GM13977 (cell line): ENCODE measurements at places on chromosomes 5 and 9.

DNA sequence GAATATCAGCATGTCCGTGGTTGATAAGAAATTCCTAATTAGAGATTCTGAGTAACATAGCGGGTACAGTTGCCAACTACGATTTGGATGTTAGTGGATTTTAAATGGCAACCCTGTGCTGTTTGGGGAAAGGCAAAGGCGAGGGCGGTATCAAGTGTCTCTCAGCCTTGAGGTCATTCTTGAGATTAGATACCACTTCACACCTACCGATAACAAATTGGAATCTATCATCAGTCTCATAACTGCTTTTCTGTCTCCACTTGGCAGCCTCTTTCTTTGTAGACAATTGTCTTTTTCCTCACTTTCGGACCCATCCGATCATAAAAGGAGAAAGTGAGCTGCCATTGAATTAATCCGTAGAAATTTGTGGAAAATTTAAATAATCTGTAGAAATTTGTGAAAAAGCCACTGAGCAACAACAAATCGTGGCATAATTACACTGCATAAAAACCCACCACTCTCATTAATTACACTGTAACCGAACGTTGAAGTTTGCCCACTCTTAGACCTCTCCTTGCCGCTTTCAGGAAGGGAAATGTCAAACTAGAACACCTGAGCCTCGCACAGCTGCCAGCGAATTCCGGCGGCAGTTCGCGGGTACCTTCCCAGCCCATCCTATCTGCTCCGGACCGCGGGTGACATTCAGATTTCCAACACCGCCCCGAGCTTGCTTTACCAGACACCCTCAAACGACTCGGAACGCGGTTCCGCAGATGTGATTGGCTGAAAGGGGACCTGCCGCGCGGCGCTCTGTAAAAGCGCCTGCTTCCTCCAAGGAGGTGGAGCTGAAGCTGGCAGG is 849 bp upstream of the RGMB start:
- DNase-seq, result peak; percentile 58

GRCh38 chr9:75142202-75142601 is 53.9 kb downstream of the OSTF1 start:
- DNase-seq, result no peak

DNA sequence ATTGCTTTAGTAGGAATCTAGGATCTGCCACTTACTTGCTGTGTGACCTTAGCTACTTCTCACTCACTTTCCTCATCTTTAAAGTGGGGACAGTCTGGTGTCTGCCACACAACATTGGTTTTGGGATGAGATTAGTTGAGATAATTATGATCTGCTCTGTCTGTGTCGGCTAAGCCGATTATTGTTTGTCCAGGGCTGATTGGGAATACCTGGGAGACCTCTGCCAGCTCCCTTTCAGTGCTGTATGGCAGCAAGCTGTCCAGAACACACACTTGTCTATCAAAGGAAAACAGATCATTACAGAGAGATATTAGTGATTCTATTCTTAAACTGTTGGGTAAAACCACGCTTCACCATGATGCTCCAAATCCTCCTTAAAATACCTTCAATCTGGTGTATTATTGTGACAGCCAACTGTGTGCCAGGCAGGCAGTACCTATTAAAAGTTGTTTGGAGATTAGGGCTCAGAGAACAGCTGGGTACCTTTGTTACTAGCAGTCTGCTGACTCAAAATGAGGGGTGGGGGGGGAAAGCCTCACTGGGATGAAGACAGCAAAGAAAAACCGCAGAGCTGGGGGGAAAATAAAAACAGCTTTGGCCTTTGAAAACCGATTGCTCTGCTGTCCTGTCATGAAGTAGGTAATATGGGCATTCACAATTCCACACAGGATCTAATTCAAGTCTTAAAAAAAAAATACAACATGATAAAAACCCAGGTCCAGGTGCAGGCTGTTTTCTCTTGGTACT is 458.4 kb upstream of the C9orf72 start:
- no peak for DNase-seq

- DNase-seq, result no peak
Observed at GRCh38 chr5:39197556-39197955, 21.8 kb downstream of the FYB1 start.

- no peak for DNase-seq
Observed at GRCh38 chr5:31890046-31890445, 251.1 kb downstream of the PDZD2 start.

GRCh38 chr9:124721109-124721906 is 49.8 kb downstream of the NR6A1 start:
- DNase-seq, result no peak

DNA sequence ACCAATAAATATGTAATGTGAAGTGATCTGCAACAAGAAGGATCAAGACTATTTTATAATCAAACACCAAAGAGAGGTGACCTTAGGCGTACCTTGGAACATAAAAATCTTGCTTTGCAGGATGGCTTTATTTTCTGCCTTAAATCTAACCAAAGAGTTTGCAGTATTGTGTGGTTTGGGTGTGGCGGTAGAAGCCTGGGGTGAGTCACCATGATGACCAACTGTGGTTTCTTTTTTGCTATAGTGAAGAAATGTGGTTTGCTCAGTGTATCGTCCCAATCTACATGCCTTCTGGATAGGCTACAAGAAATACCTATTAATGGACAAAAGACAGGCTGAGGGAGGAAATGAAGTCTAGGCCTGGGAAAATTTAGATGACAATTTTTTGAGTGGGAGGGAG is 5.1 kb upstream of the CAST start:
- DNase-seq, result peak; percentile 59

DNA sequence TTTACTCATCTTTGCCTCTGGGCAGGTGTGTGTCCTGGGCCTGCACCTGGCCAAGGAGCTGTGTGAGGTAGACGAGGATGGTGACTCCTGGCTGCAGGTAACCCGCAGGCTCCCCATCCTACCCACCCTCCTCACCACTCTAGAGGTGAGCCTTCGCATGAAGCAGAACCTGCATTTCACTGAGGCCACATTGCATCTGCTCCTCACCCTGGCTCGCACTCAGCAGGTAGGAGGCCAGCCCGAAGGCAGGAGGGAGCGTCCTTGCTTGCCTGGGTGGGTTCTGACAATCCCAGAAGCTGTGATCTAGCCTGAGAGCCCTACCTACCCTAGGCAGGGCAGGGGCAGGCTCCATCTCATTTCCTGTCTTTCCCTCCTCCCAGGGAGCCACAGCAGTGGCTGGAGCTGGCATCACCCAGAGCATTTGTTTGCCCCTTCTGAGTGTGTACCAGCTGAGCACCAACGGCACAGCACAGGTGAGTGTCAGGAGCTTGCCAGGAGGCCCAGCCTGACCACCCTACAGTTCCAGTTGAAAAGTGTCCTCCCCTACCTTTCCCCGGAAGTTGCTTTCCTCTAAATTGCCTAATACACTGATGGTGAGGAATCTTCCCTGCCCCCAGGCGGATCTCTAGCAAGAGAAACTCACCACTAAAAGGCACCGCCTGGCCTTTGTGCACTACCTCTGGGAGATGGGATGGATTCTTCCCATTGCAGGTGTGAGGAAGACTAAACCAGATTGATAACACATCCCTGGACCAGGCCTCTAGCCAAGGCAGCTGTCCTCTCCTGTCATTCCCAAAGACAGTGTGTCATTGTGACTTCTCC is 26.4 kb downstream of the SH3GLB2 start:
- no peak for DNase-seq

DNA sequence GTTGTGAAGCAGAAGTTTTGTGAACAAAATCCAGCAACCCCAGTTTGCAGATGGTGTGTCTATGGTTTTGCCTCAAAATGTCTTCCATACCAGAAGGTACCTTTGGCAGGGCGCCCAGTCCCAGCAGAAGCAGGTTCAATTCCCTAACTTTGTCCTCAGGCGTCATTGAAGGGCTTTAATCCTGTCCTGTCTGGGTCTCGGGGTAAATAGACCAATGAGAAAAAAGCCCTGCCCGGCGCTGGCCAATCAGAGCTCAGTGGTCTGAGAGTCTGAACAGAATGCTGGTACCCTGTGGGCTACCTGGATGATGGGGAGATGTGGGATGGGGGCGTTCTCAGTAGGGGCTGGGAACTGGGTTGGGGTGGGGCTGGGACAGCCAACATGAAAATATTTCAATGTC is 6.2 kb upstream of the ST6GALNAC4 start:
- DNase-seq, result no peak

DNA sequence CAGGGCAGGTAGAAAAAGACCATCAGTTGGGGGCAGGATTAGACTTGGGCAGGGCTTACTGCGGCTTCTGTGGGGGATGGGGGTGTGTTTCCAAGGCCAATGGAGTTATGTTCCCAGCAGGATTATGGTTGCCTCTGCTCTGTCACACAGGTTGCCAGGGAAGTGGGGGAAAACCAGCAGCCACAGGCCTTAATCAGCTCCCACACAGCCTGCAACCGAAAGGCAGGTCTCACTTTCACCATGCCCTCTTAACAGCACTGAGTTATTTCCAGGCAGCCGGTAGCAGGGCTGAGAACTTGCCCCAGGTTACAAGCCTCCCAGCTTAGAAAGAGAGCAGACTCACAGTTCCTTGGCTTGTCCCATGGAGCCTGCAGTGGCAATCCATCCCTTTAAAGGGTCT is 205.5 kb downstream of the FGF10 start:
- DNase-seq, result no peak

DNA sequence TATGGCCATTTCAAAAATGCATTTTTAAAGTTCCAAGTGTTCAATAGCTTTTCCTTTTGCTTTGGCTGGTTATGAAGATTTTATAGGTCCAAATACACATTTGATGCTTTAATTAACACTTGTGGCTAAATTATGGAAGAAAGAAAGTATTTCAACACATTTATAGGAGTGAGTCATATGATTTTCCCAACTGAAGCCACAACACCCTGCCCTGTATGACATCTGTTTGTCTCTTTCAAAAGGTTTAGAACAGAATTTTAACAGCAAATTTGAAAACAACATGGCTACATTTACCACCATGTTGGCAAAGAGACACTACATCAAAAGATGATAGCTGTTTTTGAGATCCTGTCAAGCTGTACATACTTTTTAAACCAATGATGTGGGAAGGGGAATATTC is 99.4 kb downstream of the TMEM174 start:
- no peak for DNase-seq

GRCh38 chr5:1912951-1913565 is 30.3 kb upstream of the IRX4 start:
- no peak for DNase-seq

GRCh38 chr5:15897656-15898055 is 281.9 kb downstream of the MARCHF11 start:
- DNase-seq, result no peak

- DNase-seq, result no peak
Observed at GRCh38 chr9:69292078-69292477, 32.9 kb upstream of the ENTREP1 start.

DNA sequence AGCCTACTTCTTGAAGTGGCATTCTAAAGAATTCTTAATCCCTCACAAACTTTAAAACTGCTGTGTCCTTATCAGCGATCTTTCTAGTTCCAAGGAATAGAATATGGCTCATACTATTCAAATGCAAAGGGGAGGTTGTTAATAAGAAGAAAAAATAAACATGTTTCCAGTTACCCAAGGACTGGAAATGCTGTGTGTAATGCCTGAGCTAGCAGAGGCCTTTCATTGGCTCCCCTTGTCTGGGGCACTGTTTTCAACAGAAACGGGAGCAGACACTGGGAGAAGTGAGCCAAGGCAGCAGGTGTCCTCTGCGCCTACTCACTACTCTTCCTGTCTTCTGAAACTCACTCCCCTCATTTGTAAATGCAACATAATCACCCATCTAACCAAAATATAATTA is 253.0 kb downstream of the MARCHF11 start:
- no peak for DNase-seq

GRCh38 chr5:10635867-10636350 is 72.0 kb downstream of the ANKRD33B start:
- DNase-seq, result peak; percentile 48

DNA sequence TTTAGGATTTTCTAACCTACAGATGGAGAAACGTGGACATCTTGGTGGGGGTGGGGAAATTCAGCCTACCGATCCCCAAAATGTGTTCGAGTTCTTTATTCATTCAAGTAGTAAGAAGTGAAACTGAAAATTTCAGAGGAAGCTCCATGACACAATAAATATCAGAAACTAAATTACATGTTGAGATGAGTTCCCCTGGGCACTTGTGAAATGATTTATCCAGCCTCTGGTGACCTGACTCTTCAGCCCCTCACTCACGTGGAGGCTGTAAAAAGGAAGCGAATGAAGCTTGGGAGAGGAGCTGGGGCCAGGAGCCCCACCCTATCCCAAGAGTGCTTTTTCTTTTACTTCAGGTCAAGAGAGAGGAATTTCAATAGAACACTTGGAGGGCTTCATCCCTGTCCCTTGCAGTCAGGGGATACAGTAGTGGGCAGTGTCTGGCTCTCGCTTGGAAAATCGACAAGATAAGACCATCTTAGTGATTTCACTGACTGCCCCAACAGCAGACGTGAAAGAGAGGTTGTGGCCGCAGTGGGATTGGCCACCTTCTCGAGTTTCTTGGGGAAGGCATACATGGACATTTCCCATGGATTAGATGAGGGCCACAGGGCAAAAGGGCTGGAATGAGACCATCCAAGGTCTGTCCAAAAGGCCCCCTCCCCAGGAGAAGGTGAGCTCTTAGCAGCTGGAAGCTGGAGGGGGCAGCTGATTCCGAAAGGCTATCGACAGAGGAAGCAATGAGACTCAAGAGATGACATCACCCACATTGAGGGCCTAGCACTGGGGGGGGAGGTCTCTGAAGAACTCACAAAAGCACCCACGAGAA is 76.8 kb upstream of the SH3PXD2B start:
- peak; percentile 47 for DNase-seq

DNA sequence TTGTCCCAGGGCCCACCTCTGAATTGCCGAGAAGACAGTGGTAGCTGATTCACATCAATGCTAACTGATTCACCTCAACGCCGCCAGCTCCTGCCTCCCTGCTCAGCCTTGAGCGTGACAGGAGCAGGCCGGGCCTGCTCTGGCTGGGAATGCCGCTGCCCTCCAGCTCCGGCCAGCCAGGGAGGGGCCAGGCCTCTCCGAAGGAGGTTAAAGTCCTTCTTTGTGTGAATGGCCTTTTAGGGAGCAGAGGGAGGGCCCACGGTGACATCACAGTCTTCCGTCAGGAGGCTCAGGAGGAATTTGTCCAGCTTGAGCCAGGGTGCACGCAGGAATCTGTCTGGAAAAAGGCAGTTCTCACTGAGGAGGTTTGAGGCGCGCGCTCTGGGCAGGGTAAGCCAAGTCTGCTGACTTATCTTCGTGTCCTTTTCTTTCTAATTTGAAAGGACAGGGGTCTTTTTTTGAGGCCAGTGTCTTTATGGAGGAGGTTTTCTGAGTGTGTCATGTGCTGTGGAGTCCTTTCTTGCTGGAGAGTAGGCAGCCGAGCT is 82.7 kb downstream of the C9orf152 start:
- no peak for DNase-seq

GRCh38 chr5:143046314-143046713 is 276.1 kb downstream of the ARHGAP26 start:
- DNase-seq, result no peak

- no peak for DNase-seq
Observed at GRCh38 chr5:172624996-172625964, 15.8 kb upstream of the NEURL1B start.

- DNase-seq, result no peak
Observed at GRCh38 chr5:553874-554273, 29.6 kb upstream of the SLC9A3 start.

- peak; percentile 51 for DNase-seq
Observed at GRCh38 chr5:150487199-150488061, 20.5 kb upstream of the NDST1 start.
